ENCODE measurements at places on chromosomes 5 and 9.

DNA sequence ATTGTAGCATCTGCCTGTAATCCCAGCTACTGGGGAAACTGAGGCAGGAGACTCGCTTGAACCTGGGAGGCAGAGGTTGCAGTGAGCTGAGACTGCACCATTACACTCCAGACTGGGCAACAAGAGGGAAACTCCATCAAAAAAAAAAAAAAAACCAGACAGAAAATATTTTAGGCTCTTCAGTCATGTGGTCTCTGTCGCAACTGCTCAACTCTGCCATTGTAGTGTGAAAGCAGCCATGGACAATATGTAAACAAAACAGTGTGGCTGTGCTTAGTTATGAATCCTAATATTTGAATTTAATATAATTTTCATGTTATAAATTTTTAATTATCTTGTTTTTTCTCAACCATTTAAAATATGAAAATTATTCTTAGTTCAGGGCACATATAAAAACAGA lies 38.4 kb downstream of the ZFAND5 start:
- no peak for DNase-seq

- no peak for DNase-seq
Measured at GRCh38 chr9:137462396-137462985, 3.4 kb upstream of the NSMF start.

- DNase-seq: no peak
Measured at GRCh38 chr5:146380714-146381113, 42.1 kb downstream of the POU4F3 start.

GRCh38 chr9:102461156-102461819 lies 533.8 kb upstream of the CYLC2 start:
- no peak for DNase-seq

DNA sequence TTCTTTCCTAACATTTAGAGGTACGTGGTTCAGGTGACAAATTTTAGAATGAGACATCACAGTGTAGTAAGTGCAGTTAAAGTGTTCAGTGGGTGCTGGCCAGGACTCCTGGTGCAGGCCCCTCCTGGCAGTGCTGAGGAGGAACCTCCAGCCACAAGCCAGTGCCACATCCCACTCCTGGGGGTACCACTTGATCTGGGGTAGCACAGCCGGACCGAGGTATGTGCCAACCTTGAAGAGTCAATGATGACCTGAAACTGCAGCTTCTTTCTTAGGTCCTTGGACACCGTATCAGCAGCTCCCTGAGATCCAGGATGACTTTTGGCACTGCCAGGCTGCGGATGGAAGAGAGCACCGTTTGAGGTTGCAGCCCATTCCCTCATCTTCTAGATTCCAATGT lies 310.4 kb upstream of the IRX4 start:
- no peak for DNase-seq

GRCh38 chr9:114936581-114936980 lies 6.2 kb upstream of the TNFSF8 start:
- no peak for DNase-seq

DNA sequence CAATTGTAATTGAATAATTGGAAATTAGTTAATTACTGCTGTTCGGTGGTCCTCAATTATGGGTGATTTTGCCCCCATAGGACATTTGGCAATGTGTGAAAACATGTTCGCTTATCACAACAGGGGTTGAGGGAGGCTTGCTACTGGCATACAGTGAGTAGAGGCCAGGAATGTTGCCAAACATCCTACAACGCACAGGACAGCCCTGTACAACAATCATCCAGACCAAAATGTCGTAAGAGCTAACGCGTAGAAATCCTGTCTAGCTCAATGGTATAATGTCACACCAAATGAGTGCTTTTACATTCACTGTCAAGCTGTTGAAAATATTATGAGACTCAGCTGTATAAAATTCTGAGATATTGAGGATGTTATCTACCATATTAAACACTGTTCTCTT lies 464.4 kb upstream of the TUSC1 start:
- no peak for DNase-seq

GRCh38 chr9:15961217-15961616 lies 408.4 kb downstream of the CCDC171 start:
- DNase-seq: no peak

GRCh38 chr5:98330871-98331270 lies 442.6 kb upstream of the RGMB start:
- DNase-seq: no peak

DNA sequence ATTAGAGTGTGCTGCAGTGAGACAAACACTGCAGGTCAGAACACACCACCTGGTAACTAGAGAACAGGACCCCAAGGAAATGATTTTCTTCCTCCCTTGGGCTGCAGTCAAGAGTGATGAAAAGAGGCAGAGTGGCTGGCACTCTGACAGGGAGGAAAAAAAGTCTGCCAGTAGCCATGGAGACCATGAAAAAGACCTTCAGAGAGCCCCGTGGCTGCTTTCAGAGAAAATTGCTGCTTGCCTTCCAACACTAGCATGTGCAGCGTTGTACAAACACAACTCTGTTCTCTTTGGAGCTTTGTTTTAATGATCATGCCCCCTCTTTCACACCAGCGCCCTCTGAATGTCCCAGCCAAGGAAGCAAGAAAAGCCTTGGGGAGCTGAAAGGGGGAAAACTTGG lies 68.8 kb downstream of the ANKRD55 start:
- DNase-seq: no peak

DNA sequence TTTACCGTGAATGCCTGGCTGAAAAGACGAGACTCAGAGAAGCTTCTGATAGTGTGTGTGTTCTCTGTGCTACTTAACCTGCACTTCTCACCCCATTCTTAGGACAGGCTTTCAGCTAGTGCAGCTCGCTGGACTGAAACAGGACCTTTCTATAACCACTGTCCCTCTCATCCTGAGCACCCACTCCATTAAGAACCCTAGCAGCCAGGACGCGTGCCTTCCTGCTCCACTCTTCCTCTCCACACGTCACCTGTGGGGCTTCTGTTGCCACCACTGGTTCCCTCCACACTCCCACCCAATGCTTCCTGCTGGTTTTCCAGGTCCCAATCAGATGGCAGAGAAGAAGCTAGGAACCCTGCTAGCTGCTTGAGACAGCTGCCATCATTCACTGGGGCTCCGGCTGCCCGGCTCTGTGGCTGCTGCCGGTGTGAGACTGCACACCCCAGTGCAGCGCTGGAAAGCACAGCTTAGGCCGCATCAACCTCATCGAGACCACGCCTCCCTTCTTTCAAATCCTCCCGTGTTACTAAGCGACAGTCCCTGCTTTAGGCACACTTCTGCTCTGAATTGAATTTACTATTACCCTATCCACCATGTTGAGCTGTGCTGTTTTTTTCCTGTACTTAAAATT lies 44.0 kb downstream of the RNF130 start:
- DNase-seq: no peak

DNA sequence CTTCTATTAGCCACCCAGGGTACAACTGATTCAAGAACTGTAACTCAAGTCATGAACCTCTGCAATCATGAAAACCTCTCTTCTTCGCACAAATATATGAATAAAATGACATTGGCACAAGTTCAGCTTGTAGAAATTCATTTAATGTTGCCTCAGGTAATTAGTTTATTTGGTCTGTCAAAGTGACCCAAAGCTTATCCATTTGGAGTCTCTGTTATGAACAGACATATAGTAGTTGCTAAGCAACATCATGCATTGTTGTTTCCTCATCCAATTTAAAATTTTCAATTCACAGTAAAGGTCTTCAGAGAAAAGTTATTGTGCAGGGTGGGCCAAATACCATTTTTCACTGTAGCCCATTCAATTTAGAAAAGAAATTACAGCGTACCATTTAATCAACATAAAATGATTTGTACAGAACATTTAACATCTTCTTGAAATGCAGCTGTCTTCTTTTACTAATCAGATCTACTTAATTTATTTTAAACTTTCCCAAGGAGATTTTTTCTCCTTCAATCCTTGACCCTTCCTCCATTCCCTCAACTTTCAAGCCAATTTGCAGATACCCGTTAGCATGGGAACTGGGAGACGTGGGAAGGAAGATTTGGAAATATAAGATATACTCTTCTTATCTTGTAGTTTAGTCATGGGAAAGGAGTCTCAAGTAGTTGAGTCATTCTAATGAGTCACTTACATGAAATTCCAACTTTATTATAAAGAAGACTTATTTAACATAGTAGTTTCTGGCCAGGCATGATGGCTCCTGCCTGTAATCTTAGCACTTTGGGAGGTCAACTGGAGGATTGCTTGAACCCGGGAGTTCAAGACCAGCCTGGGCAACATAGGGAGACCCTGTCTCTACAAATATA lies 231.3 kb downstream of the ATPSCKMT start:
- peak; percentile 94 for DNase-seq

DNA sequence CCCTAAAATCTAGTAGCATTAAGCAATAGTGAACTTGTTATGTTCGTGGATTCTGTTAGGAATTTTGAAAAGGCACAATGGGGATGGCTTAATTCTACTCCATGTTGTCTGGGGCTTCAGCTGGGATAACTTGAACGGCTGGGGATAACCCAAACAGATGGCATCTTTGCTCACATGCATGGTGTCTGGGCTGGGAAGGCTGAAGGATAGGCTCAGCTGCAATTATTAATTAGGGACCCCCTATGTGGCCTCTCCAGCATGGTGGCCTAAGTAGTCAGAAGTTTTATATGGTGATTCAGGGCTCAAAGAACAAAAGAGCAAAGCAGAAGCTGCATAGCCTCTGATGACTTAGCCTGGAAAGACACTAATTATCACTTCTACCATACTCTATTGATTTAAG lies 551.1 kb downstream of the PSAT1 start:
- DNase-seq: no peak

DNA sequence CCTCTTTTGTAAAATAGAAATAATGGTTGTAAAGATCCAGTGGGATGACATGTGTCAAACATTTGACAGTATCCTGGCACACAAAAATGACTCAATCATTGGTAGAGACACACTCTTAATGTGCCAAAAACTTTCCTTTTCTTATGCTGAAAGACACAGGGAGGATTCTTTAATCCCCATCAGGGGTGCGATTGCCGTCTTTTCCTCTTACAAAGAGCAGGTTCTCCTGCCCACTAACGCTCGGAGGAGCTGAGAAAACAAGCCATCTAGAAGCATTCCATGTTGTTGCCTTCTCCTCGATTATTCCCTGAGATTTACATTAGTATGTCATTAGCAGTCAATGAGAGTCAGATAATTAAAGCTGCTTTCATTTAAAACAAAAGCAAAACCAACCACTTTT lies 342.6 kb upstream of the CCNH start:
- no peak for DNase-seq

GRCh38 chr9:112332977-112333638 lies at the start of gene PTBP3:
Gene PTBP3, minus strand, starts transcription at chr9:112333619. Its CDS starts 35,754 bp downstream, at chr9:112297865.
- peak; percentile 84 for DNase-seq

- DNase-seq: no peak
Measured at GRCh38 chr5:88060194-88060593, 208.5 kb downstream of the TMEM161B start.

DNA sequence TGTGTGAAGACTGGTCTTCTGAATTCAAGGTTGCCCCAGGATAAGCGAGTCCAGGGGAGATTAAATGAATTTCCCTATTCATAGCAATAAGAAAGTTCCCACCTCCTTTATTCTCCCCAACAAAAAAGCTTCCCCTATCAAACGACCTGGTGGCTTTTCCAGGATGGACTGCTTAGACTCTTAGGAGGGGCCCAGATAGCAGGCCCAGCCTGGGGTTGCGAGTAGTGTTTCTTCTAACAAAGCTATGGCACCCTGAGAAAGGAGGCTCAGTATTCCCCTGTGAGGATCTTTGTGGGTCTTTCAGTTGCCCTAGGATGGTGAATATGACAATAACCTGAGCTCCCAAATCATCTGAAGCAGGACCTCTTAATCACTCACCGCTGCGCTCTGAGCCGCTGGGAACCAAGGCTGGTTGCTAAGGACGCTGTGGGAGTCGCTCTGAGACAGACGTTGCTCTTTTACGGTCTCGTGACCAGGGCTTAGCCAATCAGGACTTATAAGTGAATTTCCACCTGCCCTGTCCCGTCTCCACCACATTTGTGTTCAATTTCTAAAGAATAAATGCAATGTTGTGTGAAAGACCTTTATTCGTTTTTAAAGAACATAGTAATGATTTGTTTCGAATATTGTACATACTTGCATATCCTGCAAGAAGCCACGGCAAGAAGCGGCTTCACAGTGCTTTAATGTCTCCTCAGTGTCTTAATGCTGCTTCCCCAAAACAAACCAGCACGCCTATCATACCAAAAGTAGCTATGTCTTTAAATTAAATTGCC lies at the start of gene TMEM232:
TSS of gene TMEM232 (minus strand) at position 423 of the 776 bp plus-strand sequence. CDS start 59,319 bp downstream, outside the sequence.
- DNase-seq: peak; percentile 90

- DNase-seq: no peak
Measured at GRCh38 chr5:140524003-140524402, 23.5 kb upstream of the EIF4EBP3 start.

- DNase-seq: peak; percentile 66
Measured at GRCh38 chr5:122156724-122157325, 27.5 kb downstream of the ZNF474 start.

DNA sequence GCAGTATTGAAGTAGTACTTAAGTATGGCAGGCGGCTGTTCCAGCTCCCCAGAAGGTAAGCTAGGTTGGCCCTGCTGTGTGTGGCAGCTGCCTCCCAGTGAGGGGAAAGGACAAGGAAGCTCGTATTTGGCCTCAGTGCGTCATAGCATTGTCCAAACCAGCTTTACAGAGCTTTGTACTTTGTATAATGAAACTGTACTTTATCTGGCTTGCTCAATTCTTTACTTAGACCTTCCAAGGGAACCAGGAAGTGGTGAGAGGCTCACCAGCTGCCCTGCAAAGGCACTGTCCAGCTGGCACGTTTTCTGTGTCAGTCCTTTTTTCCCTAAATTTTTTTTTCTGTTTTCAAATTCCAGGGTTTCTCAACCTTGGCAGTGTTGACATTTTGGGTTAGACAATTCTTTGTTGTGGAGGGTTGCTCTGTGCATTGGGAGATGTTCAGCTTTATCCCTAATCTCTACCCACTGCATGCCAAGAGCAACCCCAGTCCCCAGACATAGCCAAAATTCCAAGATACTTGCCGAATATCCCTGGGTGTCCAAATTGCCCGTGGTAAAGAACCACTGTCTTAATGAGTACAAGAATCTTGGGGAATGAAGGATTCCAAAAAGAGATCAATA lies 474.5 kb downstream of the LRRC70 start:
- no peak for DNase-seq

DNA sequence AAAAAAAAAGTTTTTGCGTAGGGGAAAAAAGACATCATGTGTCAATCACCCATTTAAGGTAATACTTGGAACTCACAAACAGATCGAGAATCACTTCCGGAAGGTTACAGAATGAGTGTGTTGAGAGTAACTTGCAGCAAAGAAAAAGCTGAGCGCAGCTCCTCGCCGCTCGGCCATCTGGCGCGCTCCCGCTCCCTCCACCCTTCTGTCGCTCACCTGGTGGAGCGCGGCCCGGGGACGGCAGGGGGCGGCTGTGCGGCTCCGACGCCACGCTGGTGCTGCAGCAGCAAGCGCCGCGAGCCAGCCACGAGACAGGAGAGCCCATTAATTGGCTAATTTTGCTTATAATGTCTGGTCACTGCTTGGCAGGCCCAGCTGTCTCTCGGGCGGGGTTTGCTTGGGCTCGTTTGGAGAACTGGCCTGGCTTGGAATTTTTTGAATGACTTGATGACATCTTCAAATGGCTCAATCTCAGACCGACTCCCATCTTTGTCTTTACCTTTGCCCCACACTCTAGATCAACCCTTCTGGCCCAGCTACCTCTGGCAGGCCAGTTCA lies 601.8 kb downstream of the CCDC171 start:
- DNase-seq: peak; percentile 58

Measured in M059J (cell line).